H9 (cell line): ENCODE measurements at places on chromosomes 6 and 20.

- DNase-seq = peak; percentile 98
Measured at GRCh38 chr20:34111702-34112599, at the start of gene EIF2S2. Gene EIF2S2, minus strand, starts transcription at chr20:34112243. Its CDS starts 133 bp downstream, at chr20:34112110.

GRCh38 chr6:20740727-20741126, 206.5 kb downstream of the CDKAL1 start:
- no peak for DNase-seq

- DNase-seq = peak; percentile 36
Measured at GRCh38 chr6:85672623-85673022, 29.9 kb upstream of the SYNCRIP start.

DNA sequence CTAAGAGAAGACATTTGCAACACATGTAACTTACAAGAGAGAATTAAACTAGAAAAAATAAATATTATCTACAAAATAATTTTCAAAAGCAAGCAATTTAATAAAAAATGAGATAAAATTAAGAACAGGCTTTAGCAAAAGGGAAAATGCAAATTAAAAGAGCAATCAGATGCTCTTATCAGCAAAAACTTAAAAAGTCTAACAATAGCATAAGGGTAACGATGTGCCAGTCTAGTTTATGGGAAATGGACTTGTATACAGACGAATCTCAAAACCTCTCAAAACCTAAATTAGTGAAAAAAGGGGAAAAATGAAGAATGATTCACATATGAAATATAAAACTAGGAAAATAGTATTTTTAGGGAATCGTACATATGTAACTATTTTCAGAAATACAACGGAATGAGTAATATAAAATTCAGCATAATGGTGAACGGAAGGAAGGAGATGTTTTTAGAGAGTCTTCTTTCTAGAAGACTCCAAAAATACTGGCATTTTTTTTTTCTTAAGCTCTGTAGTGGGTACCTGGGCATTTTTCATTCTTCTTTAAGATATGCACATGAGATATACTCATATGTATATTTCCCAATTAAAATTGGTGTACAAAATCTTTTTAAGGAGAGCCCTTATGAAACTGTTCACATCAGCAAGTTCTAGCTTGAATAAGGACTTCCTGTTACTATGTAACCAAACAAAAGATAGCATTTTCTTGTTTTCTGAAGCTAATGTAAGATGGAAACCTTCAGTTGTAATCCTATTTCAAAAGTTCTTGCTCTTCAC, 927 bp upstream of the MANEA start:
- DNase-seq = no peak

GRCh38 chr20:58646703-58647102, 4.4 kb upstream of the STX16 start:
- no peak for DNase-seq

- DNase-seq = no peak
Measured at GRCh38 chr20:24296477-24297261, 172.8 kb upstream of the SYNDIG1 start.

- no peak for DNase-seq
Measured at GRCh38 chr20:43565758-43566104, 6.9 kb downstream of the SGK2 start.

- DNase-seq = no peak
Measured at GRCh38 chr6:36722879-36723278, 25.3 kb downstream of the RAB44 start.

GRCh38 chr6:117478853-117479231, 3.6 kb upstream of the DCBLD1 start:
- DNase-seq = no peak

DNA sequence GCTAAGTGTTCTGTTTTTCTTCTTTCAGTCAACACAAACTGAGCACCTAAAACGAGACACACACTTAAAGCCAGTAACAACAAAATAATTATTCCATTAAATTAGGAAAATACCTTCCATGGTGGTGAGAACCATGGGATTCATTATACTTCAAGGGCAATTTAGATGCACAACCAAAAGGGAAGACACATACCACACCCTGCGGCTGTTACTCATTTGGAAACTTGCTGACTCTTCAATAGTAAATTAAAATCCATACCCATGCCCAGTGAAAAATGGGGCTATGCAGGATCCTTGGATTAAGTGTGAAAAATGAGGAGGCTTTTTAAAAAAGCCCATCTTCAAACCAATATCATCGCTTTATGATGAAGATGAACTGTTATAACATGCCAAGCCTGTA, 142.7 kb downstream of the GJA10 start:
- DNase-seq = no peak
